ENCODE measurements at places on chromosomes 12 and 14.

- DNase-seq, result no peak
These were observed 58.9 kb downstream of the FBXO34 start for GRCh38 chr14:55329999-55330710.

DNA sequence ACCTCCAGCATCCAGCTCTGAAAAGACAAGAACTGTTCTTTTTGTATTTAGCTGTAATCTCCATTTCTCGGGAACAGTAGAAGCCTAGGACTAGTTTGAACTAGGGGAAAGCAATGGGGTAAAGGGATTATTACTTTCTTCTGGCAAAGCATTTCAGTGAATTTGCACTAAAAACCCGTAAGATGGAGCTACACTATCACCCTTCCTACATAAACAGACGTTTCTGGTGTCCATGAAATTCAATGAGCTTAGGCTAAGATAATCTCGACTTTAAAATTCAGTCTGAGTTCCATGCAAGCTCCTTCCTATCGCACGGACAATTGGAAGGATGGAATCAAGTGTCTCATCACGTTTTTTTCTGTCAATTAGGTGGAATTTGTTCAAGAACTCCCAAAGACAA, 24.0 kb downstream of the ACSM4 start:
- DNase-seq, result no peak

GRCh38 chr12:76303989-76304460, 44.2 kb downstream of the BBS10 start:
- no peak for DNase-seq

DNA sequence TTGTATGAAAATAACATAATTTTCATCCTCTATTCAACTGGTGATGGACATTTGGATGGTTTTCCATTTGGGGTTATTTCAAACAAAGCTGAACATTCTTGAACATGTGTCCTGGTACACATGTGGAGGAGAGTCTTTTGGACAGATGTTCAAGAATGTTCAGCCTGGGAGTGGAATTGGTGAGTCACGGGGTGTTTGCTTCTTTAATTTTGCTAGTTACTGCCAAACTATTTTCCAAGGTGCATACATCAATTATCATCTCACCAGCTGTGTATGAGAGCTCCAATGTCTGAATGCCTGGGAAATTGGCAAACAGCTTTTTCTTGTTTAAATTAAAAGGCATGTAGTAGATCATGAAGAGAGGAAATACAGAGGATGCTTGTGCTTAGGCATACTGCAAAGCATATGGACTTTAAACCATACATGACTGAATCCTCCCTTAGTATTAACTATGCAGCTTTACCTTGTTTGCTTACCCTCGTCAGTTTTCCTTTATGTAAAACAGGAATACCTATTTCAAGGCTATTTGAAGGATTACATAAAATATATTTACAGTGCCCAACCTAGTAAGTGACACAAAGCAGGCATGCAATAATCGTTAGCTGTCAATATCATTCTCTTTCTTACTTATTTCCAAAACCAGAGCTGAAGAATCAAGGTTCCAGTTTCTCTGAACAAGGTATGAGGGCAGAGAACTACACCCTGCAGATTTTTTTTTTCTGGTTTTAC, 152.1 kb downstream of the ITPR2 start:
- no peak for DNase-seq

- peak; percentile 66 for DNase-seq
These were observed 30.5 kb downstream of the PPP2R5C start for GRCh38 chr14:101791919-101792572.

DNA sequence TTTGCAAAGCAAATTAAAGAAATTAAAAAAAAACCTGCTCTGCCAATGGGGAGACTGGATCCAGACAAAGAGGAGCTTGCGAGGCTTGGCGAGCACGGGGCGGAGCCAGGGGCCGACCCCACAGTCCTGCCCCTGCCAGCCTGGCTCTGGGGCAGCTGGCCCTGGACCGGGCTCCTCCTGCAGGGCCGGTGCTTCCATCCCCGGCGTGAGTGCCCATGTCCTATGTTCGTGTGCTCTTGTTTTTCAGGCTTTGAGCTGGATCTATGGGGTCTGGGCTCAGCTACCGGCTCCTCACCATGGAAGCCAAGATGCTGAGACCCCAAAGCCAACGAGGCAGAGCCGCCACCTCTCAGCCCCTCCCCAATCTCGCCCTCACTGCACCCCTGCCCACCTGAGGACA, 176.8 kb downstream of the KIF26A start:
- no peak for DNase-seq

GRCh38 chr12:95548056-95548538, 3.2 kb downstream of the USP44 start:
- DNase-seq, result no peak

DNA sequence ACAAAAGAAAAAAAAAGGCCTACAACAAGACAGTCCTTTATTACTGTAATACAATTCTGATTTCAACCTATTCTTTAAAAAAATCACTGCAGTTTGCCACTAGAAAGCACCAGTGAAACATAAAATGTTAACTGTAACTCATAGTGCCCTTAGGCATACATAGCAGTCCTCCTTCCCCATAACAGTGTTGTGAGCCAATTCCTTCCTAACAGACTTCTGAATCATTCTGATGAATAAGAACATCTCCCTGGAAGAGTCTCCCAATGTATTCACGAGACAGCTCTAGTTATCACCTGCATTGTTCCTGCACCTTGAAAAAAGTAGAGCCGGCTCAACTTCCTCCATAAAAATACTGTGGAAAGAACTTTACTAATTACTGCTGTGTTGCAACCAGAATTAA, 213.6 kb upstream of the FSCB start:
- no peak for DNase-seq

- no peak for DNase-seq
These were observed 24.5 kb upstream of the OVCH1 start for GRCh38 chr12:29521951-29522350.

- DNase-seq, result no peak
These were observed 28.4 kb upstream of the GAS2L3 start for GRCh38 chr12:100545092-100545491.

DNA sequence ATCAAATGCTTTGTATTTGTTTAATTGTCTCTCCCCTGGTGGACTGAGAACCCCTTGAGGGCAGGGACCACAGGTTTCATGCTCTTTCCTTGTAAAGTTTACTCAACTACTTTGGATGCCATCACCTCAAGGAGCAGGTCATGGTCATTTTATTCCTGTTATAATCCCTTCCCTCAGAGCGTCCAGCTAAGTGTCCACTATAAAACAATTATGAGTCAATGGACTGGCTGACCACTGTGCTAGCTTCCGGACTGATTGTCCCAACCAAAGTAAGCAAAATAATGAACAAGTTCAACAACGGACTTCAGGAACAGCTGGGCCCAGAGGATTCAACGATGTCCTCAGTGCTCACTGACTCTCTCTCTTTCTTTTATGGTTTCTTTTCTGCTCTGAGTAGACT, 18.2 kb downstream of the AK7 start:
- DNase-seq, result no peak

- DNase-seq, result no peak
These were observed 49.1 kb downstream of the B4GALNT3 start for GRCh38 chr12:508795-509194.

DNA sequence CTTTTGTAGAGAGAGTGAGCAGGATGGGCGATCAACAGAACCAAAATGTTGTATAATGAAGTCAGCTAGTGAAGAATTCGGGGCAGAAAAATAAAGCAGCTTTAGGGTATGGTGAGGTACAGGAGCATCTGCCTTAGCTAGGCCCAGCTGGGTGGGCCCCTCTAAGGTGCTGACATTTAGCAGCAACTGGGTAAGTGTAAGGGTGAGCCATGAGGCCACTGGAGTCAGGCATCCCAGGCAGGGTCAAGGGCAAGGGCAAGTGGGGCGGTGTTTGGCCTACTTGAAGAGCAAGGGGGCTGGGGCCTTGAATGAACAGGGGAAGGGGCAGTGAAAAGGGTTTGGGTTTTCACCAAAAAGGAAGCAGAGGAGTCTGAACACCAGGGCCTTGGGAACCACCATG, 583.6 kb downstream of the BCL11B start:
- DNase-seq, result no peak

Data from natural killer cell (primary cell).